Neural crest cell (in vitro differentiated cells): ENCODE measurements at places on chromosomes 2 and 18.

- DNase-seq, result no peak
Measured at GRCh38 chr2:216064014-216064630, 17.5 kb downstream of the PECR start.

- no peak for DNase-seq
Measured at GRCh38 chr2:106519767-106520166, 32.6 kb downstream of the CD8B2 start.

DNA sequence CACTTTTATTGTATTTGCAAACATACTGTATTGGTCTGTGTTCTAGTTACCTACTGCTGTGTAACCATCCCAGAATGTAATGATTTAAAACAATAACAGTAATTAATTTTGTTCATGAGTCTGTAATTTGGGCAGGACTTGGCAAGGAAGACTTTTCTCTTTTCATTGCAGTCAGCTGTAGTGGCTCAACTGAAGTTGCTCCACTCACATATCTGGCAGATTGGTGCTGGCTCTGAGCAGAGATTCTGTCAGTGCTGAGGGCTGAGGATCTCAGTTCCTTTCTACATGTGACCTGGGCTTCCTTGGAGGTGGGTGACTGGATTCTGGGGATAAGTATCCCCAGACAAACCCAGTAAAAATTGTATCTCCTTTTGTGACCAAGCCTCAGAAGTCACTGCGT is 26.6 kb downstream of the PTPN4 start:
- DNase-seq, result no peak

DNA sequence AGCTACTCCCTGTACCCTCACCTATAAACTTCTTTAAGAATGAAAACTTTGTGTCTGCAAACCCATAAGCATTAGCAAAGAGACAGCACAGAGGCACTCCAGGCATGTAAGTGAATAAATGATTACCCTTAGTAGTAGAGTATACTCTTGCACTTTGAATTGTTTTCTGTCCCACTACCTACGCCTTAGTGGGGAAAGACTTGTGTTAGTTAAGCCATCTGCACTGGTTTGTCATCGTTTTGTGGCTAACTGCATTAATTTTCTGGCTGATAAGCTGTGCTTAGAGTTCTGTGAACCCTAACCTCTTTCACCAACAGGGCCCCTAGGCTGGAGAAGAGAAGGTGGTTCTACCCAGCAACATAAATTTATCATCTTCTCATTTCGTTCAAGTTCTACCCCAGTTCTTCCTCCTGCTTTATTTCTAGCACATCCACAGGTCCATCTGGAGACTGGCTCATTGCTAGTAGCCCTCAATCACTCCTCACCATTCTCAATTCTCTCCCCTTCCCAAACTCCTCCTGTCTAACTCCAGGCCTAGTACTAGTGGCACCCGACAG is 710 bp downstream of the LMAN2L start:
- no peak for DNase-seq

- no peak for DNase-seq
Measured at GRCh38 chr2:13681936-13682335, 950.6 kb upstream of the LRATD1 start.

GRCh38 chr18:57433934-57434535 is 1.1 kb upstream of the ONECUT2 start:
- DNase-seq, result peak; percentile 9

- no peak for DNase-seq
Measured at GRCh38 chr18:58054041-58054781, 10.2 kb downstream of the NEDD4L start.

GRCh38 chr18:50268022-50268747 is 1.9 kb upstream of the CFAP53 start:
- peak; percentile 47 for DNase-seq
